Activated naive CD4-positive, alpha-beta T cell treated with anti-CD3 and anti-CD28 coated beads, Interleukin-2, amount 50 U/mL, for 72 hours (primary cell): ENCODE measurements at places on chromosomes 6 and 20. TPM values are rescaled to one million over a fixed set of nuclear protein-coding genes. Genes with fewer than 3 reads are reported as not detected.

The PNPLA1 gene
- total RNA-seq = not detected

The NRSN1 gene
- not detected for total RNA-seq

The DCDC2 gene
- 0.18 TPM for total RNA-seq

The ADGRF5 gene
- not detected for total RNA-seq

The MAS1 gene
- 0.02 TPM for total RNA-seq

The CALHM4 gene
- not detected for total RNA-seq

The SNX21 gene
- 2.5 TPM for total RNA-seq

The HCRTR2 gene
- total RNA-seq = not detected

The RAMACL gene
- total RNA-seq = 1.2 TPM

The TOX2 gene
- total RNA-seq = 1.5 TPM

The PDE10A gene
- not detected for total RNA-seq

The C6orf58 gene
- not detected for total RNA-seq

The RIPOR3 gene
- 0.08 TPM for total RNA-seq

The GNAS-AS1 gene
- total RNA-seq = 3.4 TPM

The DLL1 gene
- 2.6 TPM for total RNA-seq

The NKX2-4 gene
- total RNA-seq = not detected

The ASIP gene
- not detected for total RNA-seq

The PPP1R3G gene
- total RNA-seq = 0.07 TPM

The GGTLC1 gene
- total RNA-seq = not detected

The CALHM5 gene
- not detected for total RNA-seq

The PLA2G7 gene
- total RNA-seq = not detected

The PRKN gene
- total RNA-seq = 0.57 TPM

The KHDRBS2 gene
- not detected for total RNA-seq
